ENCODE measurements at places on chromosomes 6 and 20. TPM values are rescaled to one million over a fixed set of nuclear protein-coding genes. Genes with fewer than 3 reads are reported as not detected.

The MOG gene
- not detected for polyA plus RNA-seq

The TPX2 gene
- 19.8 TPM for polyA plus RNA-seq

The OOEP gene
- not detected for polyA plus RNA-seq

The PRPH2 gene
- polyA plus RNA-seq = 0.97 TPM

The RGS17 gene
- 8.9 TPM for polyA plus RNA-seq

The CLDN20 gene
- not detected for polyA plus RNA-seq

The ETV7 gene
- 0.81 TPM for polyA plus RNA-seq

The ID4 gene
- polyA plus RNA-seq = 0.32 TPM

The PPIL4 gene
- polyA plus RNA-seq = 14.7 TPM

The TUBB1 gene
- not detected for polyA plus RNA-seq

The MYBL2 gene
- 1.7 TPM for polyA plus RNA-seq

The PRPF6 gene
- polyA plus RNA-seq = 38.5 TPM

The CDH4 gene
- 2.1 TPM for polyA plus RNA-seq

The GPR63 gene
- 1.6 TPM for polyA plus RNA-seq

The RPS18 gene
- polyA plus RNA-seq = 5,823 TPM

The NFKBIE gene
- polyA plus RNA-seq = 17.0 TPM

The RSPH9 gene
- polyA plus RNA-seq = 0.37 TPM

The SPO11 gene
- polyA plus RNA-seq = not detected

The SLC2A10 gene
- polyA plus RNA-seq = 35.5 TPM

The NOX3 gene
- not detected for polyA plus RNA-seq

The LBP gene
- not detected for polyA plus RNA-seq

The FAM83C gene
- not detected for polyA plus RNA-seq

The HLA-DRB5 gene
- not detected for polyA plus RNA-seq

The FAM217A gene
- not detected for polyA plus RNA-seq

The PTGIS gene
- polyA plus RNA-seq = 8.1 TPM

The SRSF12 gene
- polyA plus RNA-seq = 0.04 TPM

The DSP gene
- polyA plus RNA-seq = 3.6 TPM

The PGK2 gene
- polyA plus RNA-seq = not detected

The C20orf96 gene
- polyA plus RNA-seq = 13.7 TPM

The PHACTR3 gene
- polyA plus RNA-seq = not detected

The SSTR4 gene
- not detected for polyA plus RNA-seq

The SLC16A10 gene
- not detected for polyA plus RNA-seq

The HLA-DQB1 gene
- not detected for polyA plus RNA-seq

The CTCFL gene
- not detected for polyA plus RNA-seq

The NRN1 gene
- not detected for polyA plus RNA-seq

The LRRC73 gene
- polyA plus RNA-seq = 0.16 TPM

The OR2H2 gene
- not detected for polyA plus RNA-seq

The TRAPPC3L gene
- polyA plus RNA-seq = 0.19 TPM

The RSPO3 gene
- polyA plus RNA-seq = not detected

The CCN6 gene
- not detected for polyA plus RNA-seq

The TXLNB gene
- polyA plus RNA-seq = 0.88 TPM

The GJA10 gene
- polyA plus RNA-seq = not detected

The ULBP3 gene
- polyA plus RNA-seq = 13.1 TPM

The TFAP2C gene
- polyA plus RNA-seq = not detected

The CASS4 gene
- 36.8 TPM for polyA plus RNA-seq

The CST5 gene
- not detected for polyA plus RNA-seq

The FOXF2 gene
- 17.3 TPM for polyA plus RNA-seq

The AAR2 gene
- polyA plus RNA-seq = 33.6 TPM

The VNN1 gene
- not detected for polyA plus RNA-seq

The NHSL1 gene
- polyA plus RNA-seq = 10.2 TPM

The GMPR gene
- polyA plus RNA-seq = 8.2 TPM

The PTK6 gene
- not detected for polyA plus RNA-seq

The SLC52A3 gene
- polyA plus RNA-seq = not detected

The SH3BGRL2 gene
- 4.4 TPM for polyA plus RNA-seq

The RHAG gene
- polyA plus RNA-seq = not detected

Measured in AG04450 (cell line).